ENCODE measurements at places on chromosomes 4 and X.

DNA sequence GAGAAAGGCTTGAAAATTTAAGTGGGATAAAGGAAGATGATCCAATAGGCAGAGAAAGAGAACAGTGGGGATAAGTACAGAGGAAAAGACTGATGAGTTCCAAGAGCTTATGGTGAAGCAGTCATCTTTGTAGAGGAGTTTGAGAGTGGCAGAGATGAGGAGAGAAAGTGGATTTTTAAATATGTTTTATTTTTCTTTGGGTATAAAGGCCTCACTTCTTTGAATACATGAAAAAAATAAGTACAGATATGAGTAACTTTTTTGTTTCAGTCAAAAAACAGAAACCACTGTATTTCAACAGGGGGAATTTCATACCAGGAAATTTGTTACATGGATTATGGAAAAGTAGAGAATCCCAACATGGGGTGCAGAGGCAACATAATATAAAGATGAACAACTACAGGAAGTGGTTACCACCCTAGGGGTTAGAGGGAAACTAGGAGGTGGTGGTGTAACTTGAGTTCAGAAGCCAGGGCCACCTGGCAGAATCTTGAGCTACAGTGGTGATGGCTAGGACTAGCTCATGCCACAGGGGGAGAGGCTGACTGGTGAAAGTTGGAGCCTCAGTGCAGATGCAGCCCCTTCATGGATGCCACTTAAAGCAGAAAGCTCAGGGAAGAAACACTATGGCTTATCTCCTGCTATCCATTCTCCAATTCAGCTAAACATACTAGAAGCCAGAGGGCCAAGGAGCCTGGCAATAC, 3.4 kb upstream of the CYBB start:
- DNase-seq, result no peak

DNA sequence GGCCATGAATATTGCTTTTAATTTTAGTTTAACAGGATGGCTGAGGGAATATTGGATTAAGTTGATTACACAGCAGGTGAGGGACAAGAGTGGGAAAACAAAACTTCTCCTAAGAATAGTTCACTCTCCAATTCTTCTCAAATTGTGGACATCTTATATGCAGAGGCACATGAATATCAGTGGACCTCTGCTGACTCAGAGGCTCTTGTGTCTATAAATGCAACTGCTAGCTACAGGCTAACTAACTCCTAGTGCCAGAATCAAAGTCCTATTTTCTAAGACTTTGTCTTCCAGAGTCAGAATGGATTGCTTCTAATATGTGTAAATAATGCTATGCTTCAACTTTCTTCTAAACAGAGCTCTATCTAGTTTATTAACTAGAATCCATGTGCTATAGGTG, 175.8 kb downstream of the IL15 start:
- no peak for DNase-seq

GRCh38 chrX:35166023-35166422, 223.4 kb downstream of the FAM47B start:
- DNase-seq, result no peak

DNA sequence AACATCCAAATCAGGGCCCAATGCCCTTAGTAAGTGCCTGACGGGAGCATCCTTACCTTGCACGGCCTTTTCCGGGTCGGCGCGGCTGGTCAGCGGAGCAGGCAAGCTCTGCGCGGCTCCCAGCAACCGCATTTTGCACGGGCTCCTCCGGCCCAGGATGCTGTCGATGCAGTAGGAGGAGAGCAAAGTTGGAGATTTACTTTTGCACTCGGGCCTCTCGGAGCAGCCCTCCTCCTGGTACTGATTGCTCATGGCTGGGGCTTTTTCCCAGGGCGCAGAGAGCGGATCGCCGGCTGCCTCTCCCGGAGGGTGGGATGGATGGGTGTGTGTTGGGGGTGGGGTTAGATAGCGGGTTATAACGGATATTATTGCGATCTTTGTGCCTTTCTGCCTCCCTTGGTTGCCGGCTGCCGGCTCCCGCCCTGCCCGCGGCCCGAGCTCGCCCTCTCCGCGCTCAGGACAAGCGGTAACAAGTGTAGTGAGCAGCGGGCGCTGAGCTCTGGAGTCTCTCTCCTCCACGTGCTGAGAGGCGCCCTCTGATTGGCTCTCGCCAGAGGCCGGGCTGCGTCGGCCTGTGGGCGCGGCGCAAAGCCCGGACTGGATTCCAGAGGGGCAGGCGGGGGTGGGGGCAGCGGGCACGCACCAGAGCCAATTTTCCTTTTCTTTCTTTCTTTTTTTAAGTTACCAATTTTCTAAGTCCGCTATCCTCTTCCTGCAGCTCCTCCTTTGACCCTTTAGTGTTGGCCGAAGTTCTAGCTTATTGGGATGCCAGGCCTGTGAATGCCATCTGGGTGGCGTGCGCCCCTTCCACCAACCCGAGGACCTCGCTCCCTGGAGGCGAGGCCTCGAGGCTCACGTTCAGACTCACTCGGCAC, at the start of gene ARX:
TSS of gene ARX (minus strand) at position 480 of the 875 bp plus-strand sequence. CDS start at position 252, 228 bp downstream.
- peak; percentile 20 for DNase-seq

DNA sequence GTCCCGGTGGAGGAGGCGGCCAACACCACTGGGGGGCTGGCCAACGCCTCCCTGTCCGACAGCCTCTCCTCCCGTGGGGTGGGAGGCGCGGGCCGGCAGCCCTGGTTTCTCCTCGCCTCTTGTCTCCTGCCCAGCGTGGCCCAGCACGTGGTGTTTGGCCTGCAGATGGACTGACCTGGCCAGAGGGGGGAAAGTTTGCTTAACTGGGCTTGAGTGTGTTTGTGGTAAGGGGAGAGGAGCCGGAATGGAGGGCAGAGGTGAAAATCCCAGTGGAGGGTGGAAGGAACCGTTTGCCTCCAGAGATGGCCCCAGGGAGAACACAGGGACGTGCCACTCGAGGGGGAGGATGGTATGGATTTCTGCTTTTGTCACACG, 27.6 kb downstream of the NYX start:
- DNase-seq, result no peak

- DNase-seq, result no peak
Observed at GRCh38 chrX:133359466-133359865, 55.8 kb downstream of the GPC4 start.

DNA sequence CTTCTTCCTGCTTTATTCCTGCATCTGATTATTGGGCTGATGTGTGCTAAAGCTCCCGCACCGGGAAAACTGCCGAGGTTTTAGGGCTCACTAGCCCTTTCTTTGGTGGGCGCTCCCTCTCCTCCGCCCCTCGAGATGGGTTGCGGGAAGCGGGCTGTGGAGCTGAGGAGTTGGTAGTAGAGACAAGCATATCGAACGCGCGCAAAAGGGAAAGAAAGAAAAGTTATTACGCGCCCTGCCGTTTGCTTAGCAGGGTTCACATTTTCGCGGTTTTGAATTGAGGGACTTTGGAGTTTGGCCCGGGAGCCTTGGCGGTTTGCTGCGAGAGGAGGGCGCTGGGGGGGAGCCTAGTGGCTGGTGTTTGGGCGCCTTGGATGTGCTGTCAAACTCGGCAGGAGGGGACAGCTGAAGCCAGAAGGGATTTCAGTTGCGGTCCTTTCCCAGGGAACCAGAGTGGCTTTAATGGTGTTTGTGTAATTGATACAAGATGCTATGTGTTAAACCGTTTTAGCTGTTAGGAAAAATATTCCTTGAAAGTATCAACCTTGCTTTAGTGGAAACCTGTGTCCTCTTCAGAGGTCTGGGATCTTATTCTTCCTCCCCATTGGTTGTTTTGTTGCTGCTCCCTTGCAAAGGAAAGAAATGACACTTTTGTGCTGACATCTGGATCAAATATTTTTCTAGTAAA, 1.1 kb downstream of the GAB1 start:
- no peak for DNase-seq

DNA sequence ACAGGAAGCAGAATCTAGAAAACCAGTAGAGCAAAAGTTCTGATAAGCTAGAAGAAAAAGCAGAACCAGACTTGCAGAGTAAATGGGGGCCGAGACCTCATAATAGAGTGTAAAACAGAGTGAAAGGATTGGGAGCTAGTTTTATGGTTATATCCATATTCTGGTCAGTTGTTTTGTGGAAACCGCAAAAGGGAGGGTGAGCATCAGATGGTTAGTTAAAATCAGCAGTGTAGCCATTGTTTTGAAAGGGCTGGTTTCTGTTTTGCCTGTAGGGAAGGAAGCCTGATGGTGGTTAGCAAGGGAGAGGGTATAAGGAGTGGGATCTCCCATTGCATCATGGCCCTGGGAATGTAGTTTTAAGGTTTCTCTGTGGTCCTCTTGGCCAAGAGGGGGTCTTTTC, 17.2 kb upstream of the CCNI start:
- no peak for DNase-seq

DNA sequence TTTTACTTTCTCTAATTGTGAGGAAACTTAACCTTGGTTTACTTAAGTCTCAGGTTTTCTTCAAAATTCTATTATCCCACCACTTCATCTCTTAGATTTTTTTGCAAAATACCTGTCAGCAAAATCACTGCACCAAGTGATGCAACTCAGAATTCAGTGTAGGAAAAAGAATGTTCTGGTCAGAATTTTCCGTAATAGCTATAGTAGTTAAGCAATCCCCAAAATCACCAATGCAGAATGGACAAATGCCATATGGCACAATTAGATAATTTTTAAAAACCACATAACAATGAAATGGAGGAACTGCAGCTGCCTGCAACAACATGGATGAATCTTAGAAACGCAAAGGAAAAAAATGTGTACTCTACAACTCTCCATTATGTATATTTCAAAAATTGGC, 373.1 kb downstream of the NAF1 start:
- no peak for DNase-seq

DNA sequence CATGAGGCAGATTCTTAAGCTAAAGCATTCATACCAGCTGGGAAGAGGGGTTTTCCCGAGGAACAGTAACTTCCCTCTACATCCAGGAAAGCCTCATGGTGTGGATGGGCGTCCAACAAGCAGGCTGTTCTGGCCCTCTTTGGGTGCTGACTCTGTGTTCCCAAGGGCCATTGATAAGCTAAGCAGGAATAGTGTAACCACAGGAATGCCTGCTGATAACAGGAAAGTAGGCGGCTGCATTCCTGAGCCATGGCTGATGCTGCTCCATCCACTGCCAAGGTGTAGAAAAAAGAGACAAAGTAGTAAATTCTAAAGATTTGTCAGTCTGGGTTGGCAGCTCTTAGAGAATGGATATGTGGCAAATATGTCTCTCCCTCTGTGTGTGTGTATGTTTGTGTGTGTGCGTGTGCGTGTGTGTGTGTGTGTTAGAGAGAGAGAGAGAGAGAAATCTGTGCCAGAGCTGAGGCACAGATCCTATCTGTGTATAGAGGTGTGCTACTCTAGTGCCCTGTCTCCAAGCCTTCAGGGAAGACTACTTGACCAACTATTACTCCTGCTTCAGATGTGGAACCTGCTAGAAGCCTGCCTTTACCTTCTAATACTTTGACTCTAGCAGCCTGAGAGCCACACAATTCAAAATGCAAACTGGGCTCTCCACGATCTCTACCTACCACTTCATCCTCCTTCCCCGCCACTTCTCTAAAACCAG, 353.1 kb upstream of the NR3C2 start:
- no peak for DNase-seq

DNA sequence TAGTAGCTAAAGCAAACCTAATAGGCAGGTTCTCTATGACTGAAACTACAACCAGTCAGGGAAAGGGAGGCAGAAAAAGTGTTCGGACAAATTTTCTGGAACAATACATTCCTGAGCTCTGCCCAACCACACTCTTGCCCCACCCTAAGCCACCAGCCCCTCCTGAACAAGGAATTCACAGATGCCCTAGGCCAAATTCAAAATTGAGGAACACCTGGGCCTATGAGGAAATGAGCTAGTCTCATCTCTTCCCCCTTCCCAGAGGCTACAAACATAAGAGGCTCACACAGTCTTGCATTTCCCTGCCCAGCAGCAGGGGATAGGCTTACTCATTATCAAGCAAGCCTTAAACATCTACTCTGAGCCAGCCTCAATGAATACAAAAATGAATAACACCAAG, 284.7 kb downstream of the ZNF674 start:
- no peak for DNase-seq

DNA sequence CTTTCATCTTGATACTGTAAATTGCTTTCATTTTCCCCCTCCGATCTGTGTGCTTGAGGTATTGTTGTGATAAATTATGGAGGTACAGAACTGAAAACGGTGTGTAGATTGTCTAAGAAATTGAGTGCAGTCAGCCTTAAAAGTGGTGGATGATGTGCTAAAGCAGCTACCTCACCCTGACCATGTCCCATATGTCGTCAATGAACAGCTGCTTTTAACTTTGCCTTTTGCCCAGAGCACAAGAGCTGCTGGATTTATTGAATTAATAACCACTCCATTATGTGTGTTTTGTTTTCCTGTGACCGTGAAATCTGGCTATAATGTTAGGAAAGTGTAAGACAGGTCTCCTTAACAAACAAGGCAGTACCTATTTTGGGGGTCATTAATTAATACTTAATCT, 581.9 kb upstream of the PITX2 start:
- no peak for DNase-seq

DNA sequence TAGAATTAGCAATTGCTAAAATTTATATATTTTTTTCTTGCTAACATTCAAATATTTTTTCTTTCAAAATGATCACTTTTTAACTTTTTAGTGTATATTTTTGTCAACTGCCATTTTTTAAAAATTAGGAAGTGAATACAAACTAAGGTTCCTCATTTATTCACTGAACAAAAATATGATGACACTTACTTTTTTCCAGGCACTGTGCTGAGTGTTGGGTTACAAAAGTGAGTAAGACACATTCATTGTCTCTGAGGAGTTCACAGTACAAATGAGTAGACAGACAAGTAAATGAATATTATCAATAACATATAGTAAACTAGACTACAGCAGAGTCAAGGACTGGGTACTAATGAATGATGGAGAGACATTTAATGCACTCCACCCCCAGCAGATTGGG, 543.5 kb downstream of the PDHA2 start:
- DNase-seq, result no peak

- DNase-seq, result no peak
Observed at GRCh38 chr4:159279084-159279483, 176.2 kb downstream of the RAPGEF2 start.

- no peak for DNase-seq
Observed at GRCh38 chrX:133989993-133990392, 4.6 kb upstream of the GPC3 start.
